Ammon's horn (tissue), 1 donor: ENCODE measurements at places on chromosomes 2 and 18.
A peak's percentile ranks its signal among the peaks of the same experiment; 100 is the strongest.

DNA sequence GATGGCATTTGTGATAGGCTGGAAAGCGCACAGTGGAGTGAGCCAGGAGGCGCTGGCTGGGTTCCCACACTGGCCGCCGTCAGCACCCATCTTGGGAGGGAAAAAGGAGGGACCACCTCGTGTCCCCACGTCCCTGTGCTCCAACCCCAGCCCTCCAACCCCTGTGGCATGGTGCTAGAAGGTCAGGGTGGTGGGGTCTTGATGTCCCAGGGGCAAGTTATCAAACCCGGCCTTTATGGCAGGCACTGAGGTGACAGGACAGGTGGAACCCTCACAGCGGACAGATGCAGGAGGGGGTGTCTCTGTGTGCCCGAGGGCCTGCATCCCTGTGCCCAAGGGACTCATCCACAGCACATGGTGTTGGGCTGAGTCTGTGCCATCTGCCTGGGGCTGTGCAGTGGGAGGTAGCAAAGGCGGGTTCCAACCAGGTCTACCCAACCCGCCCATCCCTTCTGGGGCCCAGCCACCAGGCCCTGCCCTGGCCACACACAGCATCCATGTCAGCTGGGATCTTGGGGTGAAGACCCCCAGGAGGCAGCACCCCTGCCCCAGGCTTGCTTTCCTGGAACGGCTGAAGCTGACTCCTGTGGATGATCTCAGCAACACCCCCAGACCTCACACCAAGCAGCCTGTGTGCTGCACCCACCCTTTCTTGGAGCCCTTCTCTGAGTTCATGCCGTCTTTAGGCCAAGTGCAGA lies 246.1 kb downstream of the NDUFA10 start:
- no peak for DNase-seq

GRCh38 chr2:196951973-196952372 lies 25.5 kb upstream of the PGAP1 start:
- no peak for DNase-seq

- DNase-seq = no peak
These were observed 21.6 kb downstream of the TRPM8 start for GRCh38 chr2:233938676-233939370.

DNA sequence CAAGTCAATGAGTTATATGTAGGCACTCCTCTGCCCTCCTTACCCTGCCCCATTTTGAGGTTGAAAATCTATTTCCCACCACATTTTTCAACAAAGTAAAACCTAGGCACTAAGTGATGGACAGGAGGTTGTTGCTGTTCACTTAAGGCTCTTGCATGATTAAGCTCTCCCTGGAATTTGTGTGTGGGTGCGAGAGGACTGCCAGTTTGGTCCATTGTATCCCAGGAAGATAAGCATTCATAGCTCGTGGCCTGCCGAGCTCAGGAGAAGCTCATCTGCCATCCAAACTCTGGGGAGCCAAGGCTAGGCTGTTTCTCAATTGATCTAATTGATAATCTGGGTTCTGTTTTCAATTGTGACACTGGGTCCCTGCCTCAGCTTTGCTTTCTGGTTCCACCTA lies 4.7 kb upstream of the MAP4K4 start:
- no peak for DNase-seq

DNA sequence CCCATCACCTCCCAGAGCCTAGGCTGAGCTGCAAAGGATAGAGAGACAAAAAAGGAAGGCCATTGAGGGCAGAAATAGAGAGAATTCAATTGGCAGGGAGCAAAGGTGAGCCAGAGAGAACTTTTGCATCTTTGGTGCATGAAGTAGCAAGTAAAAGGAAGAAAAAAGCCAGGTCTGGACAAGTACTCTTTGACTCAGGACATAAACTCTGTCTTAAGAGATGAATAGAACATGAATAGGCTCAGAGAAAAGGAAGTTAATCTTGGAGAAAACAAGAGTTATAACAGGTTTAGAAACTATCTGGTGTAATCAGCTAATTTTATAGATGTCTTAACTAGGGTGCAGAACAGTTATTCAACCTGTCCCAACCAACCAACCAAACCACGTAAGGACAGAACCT lies 95.2 kb downstream of the CNTNAP5 start:
- no peak for DNase-seq

GRCh38 chr18:54968807-54969206 lies 9.5 kb upstream of the CCDC68 start:
- no peak for DNase-seq

DNA sequence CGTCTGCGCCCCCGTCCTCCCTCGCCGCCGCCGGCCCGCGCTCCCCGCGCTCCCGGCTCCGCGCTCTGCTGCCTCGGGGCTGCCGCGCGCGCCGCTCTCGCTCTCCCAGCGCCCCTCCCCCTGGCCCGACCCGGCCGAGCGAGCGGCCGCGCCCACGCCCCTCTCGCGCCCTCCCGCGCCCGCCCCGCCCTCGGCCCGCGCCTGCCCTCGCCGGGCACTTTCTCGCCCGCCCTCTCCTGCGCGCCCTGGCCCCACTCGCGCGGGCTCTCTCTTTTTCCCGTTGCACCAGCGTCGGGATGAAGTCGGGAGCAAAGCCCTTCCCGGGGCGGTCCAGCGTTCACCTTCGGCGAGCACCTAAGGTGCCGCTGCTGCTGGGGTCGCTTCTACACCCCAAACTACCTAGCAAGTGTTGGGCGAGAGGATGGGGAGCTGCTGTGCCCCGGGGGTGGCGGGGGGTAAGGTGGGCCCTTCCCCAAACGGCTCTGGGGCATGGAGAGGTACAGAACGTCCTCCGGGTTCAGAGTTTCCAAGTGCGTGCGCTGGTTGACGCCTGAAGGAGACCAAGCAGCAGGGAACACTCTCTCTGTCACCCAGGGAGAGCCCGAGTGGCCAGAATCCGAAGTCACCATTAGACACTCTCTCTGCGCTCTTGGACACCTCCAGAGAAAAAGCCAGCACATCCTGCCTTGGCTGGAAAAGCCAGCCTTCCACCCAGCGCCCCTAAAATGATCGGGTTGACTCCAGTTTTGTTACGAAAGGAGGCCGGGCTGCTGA lies at the start of gene COLEC12:
Gene COLEC12, minus strand, starts transcription at position 70 of the 774 bp plus-strand sequence. CDS start 187 bp downstream, outside the sequence.
- peak; percentile 34 for DNase-seq

GRCh38 chr2:110674620-110675555 lies 3.0 kb downstream of the BUB1 start:
- peak; percentile 4 for DNase-seq

GRCh38 chr2:96927405-96928171 lies 57.7 kb upstream of the SEMA4C start:
- peak; percentile 79 for DNase-seq

DNA sequence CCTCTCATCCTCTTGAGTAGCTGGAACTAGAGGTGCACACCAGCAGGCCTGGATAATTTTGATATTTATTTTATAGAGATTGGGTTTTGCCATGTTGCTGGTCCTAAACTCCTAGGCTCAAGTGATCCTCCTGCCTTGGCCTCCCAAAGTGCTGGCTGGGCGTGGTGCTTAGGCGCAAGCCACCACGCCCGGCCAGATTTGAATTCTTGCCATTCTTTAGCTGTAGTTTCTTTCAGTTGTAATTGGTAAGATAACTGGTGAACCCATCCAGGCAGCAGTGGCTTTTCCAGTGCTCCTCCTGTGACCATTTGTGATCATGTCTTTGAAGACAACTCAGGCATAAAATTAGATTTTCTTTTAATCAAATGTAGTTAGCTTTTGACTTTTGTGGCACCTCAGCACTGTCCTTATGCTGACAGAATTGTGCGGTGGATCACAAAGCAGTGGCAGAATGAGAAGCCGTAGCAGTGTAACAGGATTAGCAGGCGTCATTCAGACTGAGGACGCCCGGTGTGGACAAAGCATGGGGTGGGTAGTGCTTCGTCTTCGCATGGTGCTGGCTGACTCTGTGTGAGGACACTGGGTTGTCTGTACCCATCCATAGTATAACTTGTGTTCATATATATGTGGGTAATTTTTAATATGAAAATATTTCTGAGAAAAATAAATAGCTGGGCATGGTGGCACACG lies 30.0 kb upstream of the TOGARAM2 start:
- DNase-seq = no peak

DNA sequence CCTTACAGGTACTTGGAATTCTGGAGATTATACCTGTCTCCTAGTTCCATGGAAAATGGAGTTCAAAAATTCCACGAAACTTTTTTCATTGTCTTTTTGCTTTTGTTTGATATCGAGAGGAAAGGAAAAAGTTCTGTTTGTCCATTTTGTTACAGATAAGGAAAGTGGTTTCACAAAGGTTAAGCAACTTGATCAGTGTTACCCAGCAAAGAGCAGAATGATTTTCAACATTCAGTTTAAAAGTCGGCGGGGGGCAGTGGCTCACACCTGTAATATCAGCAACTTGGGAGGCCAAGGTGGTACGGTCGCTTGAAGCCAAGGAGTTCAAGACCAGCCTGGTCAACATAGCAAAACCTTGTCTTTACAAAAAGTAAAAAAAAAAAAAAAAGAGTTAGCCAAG lies 118.8 kb downstream of the LDLRAD4 start:
- no peak for DNase-seq

- DNase-seq = no peak
These were observed 29.1 kb upstream of the ANKRD44 start for GRCh38 chr2:197339496-197340220.

- DNase-seq = peak; percentile 68
These were observed 24.2 kb downstream of the CENPA start for GRCh38 chr2:26809876-26810577.

- DNase-seq = no peak
These were observed 457.8 kb upstream of the MEX3C start for GRCh38 chr18:51655327-51655698.

DNA sequence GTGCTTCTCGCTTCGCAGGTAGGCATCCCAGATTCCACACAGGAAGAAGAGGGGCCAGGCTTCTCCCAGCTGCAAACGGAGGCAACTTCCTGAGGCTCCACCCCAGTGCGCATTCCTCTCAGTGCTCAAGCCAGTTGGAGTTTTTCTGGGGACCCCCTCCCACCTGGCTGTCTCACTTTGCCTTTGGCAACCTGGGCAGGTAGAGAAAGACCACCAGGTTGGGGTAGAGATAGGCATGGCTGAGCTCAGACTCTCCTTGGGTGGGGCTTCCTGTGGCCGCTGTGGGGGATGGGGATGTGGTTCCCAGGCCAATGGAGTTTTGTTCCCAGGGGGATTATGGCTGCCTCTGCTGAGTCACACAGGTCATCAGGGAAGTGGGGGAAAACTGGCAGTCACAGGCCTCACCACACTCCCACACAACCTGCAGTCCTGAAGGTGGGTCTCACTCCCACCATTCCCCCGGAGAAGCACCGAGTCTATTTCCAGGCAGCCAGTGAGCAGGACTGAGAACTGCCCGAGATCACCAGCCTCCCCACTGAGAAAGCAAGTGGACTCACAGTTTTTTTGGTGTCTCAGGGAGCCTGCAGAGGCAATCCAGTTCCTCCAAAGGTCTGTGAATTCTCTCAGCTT lies 38.1 kb downstream of the SLC39A10 start:
- DNase-seq = no peak

- no peak for DNase-seq
These were observed 208.5 kb downstream of the TFCP2L1 start for GRCh38 chr2:121076498-121076820.

DNA sequence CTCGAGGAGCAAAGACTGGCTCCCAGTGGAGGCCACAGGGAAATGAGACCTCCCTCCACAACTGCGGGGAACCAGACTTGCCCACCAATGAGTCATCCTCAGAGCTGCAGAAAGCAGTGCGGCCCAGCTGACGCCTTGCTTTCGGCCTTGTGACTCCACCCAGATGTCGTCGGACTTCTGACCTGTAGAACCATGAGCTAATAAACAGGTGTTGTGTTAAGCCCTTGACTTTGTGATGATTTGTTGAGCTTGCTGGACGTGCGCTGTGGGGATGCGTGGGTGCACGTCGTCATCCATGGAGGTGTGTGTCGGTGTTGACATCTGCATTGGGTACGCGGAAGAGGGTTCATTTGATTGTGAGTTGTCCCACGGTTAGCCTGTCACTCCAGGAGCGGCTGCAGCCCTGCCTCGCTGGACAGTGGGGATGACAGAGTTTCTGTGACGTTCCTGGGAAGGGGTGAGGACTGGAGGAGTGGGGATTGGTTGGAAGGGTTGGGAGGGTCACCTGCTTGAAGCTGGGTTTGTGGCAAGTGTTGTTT lies 154.1 kb downstream of the SH3BP4 start:
- no peak for DNase-seq
